B cell (primary cell): ENCODE measurements at places on chromosomes 6 and 20. TPM values are rescaled to one million over a fixed set of nuclear protein-coding genes. Genes with fewer than 3 reads are reported as not detected.

TSPO2 gene
- total RNA-seq, result not detected in 2 replicates

- DNase-seq, result no peak
- no peak overlapping the region for H3K27ac ChIP-seq
- H3K36me3 ChIP-seq, result peaks cover 3% of the 10 kb centered on the region
- no peak overlapping the region for H3K4me3 ChIP-seq
- H3K4me1 ChIP-seq, result no peaks in the 10 kb centered on the region
- no peaks in the 10 kb centered on the region for H3K27me3 ChIP-seq
These were observed 13.8 kb upstream of the POLR1H start for GRCh38 chr6:30047220-30047619.

- no peak overlapping the region for H3K4me3 ChIP-seq
- H3K4me1 ChIP-seq, result peaks cover 3% of the 10 kb centered on the region
- H3K36me3 ChIP-seq, result no peaks in the 10 kb centered on the region
- no peaks in the 10 kb centered on the region for H3K27me3 ChIP-seq
These were observed 115.7 kb downstream of the OGFRL1 start for GRCh38 chr6:71404145-71404966.

GRCh38 chr6:135784507-135784906 lies 67.0 kb upstream of the PDE7B start:
- H3K27me3 ChIP-seq, result no peaks in the 10 kb centered on the region
- no peaks in the 10 kb centered on the region for H3K36me3 ChIP-seq
- no peak overlapping the region for H3K4me3 ChIP-seq

DNA sequence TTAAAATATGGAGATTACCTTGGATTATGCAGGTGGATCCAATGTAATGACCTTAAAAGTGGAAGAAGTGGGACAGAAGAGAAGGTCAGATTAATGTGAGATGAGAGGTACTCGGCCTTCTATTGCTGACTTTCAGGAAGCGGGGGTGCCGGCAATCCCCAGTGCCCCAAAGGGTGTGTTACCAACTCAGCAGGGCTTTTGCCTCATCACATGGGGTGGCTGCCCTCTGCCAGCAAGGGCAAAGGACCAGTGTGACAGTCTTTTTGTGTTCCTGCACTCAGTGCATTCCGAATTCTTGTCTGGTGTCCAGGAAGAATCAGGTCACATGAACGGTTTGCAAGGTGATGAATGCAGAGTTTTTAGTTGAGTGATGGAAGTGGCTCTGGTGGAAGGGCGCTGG lies 624.2 kb downstream of the COL12A1 start:
- DNase-seq, result no peak
- H3K27ac ChIP-seq, result no peak overlapping the region
- H3K27me3 ChIP-seq, result no peaks in the 10 kb centered on the region
- H3K36me3 ChIP-seq, result no peaks in the 10 kb centered on the region
- H3K4me1 ChIP-seq, result no peaks in the 10 kb centered on the region

PRL gene
- not detected in 2 replicates for total RNA-seq
